NCI-H146 (cell line): ENCODE measurements at places on chromosomes 16 and 17.

DNA sequence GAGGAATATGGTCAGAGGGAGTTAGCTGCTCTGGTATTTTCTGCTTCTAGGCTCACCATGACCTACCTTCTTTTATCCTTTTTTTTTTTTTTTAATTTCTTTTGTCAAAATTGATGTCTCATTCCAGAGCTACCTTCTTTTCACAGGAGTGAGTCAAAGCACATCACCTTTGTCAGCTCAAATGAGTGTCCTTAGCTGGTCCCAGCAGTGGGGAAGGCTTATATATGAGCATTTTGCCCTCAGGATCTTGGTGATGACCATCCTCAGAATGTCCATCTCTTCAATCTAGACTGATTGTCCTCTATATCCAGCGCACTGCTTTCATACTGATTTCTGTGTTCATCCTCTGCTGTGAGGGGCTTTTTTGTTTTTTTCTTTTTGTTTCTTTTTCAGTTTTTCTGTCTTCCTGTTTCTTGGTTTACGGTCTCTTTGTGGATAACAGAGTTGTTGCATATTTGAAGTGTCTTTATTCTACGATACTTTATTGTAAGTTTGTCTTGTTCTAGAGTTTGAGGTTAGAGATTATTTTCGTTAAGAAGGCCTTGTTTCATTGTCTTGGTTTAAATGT, 24.9 kb downstream of the CBFB start:
- no peak for DNase-seq

DNA sequence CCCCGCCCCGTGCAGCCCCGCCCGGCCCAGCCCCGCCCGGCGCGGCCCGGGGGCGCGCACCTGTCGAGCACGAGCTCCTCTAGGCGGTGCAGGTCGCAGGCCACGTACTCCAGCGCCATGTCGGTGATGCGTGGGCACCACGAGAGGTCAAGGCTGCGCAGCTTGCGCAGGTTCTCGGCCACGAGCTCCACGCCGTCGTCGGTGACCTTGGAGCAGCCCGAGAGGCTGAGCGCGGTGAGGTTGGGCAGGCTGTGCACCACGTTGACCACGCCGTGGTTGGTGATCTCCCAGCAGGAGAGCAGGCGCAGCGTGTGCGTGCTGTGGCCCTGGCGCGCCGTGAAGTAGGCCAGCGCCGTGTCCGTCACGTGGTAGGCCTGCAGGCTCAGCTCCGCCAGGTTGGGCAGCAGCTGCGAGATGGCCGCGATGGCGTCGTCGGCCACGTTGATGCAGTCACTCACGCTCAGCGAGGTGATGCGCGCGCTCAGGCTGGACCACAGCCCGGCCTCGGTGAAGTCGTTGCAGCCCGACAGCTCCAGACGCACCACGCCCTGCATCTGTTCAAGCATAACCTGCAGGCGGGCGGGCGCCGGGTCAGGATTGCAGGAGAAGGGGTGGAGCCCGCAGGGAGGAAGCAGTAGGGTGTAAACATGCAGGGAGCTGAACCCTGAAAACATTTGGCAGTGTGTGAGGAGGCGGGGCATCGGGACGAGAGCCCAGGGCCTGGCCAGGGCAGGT, 5.3 kb upstream of the WDR24 start:
- peak; percentile 66 for DNase-seq

GRCh38 chr17:45742251-45742650, 41.9 kb upstream of the CRHR1 start:
- DNase-seq: no peak

DNA sequence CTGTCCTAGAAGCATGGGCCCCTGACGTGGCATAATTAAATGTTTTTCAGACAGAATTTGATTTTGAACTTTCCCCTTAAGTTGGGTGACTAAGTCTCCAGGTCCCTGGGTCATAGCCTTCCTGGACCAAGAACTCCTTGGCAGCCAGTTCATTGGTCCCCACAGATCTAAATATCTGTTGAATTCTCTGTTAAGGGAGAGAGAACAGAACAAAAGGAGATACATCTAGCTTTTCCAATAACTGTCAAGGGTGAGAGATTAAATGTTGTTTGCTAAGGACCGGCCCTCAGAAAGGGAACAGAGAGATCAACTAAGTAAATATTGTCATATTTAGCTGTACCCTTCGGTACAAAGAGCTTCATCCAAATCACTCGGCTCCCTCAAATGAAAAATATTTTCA, 78.2 kb upstream of the NOL11 start:
- DNase-seq: peak; percentile 49
